ENCODE measurements at places on chromosomes 5 and 9. TPM values are rescaled to one million over a fixed set of nuclear protein-coding genes. Genes with fewer than 3 reads are reported as not detected.

Gene PLAA
- 56.2 TPM for total RNA-seq

Gene C7
- 0.32 TPM for total RNA-seq

Gene PAEP
- not detected for total RNA-seq

Gene PCDHGA8
- 0.97 TPM for total RNA-seq

Gene FAXDC2
- 4.1 TPM for total RNA-seq
